ENCODE measurements at places on chromosomes 2 and 18.

DNA sequence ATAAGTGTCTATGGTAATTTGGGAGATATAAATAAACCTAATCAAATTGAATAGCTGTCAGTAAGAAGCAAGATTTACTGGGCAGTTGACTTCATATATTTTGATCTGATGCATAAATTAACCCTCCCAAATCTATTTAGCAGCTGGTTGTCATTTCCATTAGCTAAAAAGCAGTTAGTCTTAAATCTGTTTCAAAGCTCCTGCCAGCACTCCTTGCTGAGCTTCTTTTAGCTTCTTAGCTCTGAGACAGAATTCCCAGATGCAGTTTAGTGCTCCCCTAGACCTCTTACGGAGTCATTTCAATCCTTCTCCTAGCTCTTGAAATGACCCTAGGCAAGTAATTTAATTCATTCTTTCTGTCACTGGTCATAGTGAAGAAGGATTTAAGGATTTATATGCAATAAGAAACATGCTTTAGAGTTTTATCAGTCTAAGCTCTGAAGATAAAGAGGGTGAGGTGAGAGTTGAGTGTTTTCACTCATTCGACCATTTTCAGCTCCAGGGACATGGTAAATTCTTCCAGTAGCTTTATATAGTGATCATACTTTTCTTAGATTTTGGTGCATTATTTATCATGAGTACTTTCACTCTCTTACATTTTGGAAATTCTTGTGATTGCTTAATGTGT is 98.9 kb downstream of the PHLPP1 start:
- no peaks in the 10 kb centered on the region for H3K27me3 ChIP-seq
- H3K4me3 ChIP-seq = no peak overlapping the region
- H3K36me3 ChIP-seq = no peaks in the 10 kb centered on the region
- no peak overlapping the region for H3K27ac ChIP-seq

DNA sequence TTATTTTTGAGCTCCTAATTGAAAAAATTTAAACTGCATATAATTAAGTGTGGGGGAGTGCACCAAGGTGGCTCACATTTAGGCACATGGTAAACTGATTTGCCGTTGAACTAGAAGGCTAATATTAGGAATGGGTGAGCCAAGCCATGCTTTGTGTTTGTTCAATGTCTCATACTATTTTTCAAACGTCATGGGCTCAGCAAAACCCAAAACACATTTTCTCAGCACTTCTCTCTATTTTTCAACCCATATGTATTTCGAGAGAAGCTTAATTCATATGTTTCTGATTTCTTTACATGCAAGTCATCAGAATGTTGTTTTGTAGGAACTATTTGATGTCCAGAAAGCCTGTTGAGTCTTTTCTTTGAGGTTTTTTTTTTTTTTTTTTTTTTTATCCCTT is 291.2 kb downstream of the TCF4 start:
- no peak overlapping the region for H3K27ac ChIP-seq
- no peaks in the 10 kb centered on the region for H3K27me3 ChIP-seq
- no peak overlapping the region for H3K4me3 ChIP-seq
- DNase-seq = no peak
- peaks cover 11% of the 10 kb centered on the region for H3K36me3 ChIP-seq
- peaks cover 33% of the 10 kb centered on the region for H3K4me1 ChIP-seq

DNA sequence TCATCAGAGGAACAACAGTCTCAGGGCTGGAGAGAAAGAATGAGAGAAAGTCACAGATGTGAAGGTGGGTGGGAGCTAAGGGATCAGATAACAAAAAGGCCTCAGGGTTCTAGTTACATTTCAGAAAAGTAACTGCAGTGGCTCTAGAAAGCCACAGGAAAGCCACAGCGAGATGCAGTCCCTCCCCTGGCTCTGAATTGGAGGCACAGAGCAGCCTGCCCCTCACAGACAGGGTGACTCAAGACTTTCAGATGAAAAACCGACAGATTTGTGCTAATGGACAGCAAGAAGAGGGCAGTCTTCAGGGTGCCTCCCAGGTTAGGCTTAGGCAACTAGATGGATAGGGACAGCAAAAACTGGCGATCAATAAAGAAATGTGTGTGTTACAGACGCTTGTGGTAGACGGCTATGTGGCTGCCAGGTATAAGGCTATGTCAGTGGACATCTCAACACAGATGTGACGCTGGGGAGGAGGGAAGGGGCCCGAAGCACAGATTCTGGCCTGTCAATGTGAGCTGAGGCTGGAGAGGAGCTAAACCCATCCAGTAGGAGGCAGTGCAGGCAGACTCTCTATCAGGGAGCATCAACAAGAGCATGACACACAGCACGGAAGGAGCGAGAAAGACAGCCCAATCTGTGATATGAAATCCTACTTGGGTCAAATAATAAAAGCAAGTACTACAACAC is 26.2 kb downstream of the UNC50 start:
- no peak overlapping the region for H3K4me3 ChIP-seq
- H3K27ac ChIP-seq = peak overlapping the region; percentile 53
- no peaks in the 10 kb centered on the region for H3K4me1 ChIP-seq
- no peaks in the 10 kb centered on the region for H3K36me3 ChIP-seq
- no peak for DNase-seq

DNA sequence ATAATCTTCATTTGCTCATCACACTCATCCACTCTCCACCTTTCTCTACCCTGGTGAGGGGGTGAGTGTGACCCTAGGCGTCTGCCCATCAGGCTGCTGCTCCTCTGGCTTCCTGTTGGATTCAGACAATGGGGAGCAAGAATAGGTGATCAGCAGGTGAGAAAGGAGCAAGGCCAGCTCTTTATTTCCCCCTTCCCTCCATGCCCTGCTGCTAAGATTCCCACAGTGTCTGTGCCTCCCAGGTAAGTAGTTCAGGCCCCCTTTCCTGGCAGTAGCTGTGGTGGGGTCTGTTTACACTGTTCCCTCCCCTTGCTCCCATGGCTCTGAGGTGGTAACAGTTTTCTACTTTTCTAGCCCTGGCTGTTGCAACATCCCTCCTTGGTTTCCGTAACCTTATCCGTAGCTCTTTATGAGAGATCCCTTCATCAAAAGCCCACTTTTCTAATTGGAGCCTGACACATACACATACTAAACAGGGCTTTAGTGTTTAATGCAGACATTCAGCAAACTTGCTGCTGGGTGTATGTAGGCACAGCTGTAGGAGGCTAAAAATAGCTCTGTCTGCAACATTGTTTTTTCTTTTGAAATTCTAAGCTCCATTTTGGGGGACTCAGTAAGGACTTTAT is 27.5 kb downstream of the MAP2 start:
- no peak overlapping the region for H3K4me3 ChIP-seq
- DNase-seq = no peak
- no peak overlapping the region for H3K27ac ChIP-seq
- peaks cover 3% of the 10 kb centered on the region for H3K36me3 ChIP-seq
- no peaks in the 10 kb centered on the region for H3K27me3 ChIP-seq

- no peak overlapping the region for H3K27ac ChIP-seq
- H3K36me3 ChIP-seq = no peaks in the 10 kb centered on the region
- no peak overlapping the region for H3K4me3 ChIP-seq
- H3K4me1 ChIP-seq = peaks cover 26% of the 10 kb centered on the region
These were observed 279.6 kb downstream of the SLC4A3 start for GRCh38 chr2:219907011-219907365.

GRCh38 chr18:31720867-31721266 is 36.5 kb upstream of the B4GALT6 start:
- H3K36me3 ChIP-seq = peaks cover 9% of the 10 kb centered on the region
- DNase-seq = no peak
- no peak overlapping the region for H3K27ac ChIP-seq
- no peaks in the 10 kb centered on the region for H3K4me1 ChIP-seq
- no peaks in the 10 kb centered on the region for H3K27me3 ChIP-seq

DNA sequence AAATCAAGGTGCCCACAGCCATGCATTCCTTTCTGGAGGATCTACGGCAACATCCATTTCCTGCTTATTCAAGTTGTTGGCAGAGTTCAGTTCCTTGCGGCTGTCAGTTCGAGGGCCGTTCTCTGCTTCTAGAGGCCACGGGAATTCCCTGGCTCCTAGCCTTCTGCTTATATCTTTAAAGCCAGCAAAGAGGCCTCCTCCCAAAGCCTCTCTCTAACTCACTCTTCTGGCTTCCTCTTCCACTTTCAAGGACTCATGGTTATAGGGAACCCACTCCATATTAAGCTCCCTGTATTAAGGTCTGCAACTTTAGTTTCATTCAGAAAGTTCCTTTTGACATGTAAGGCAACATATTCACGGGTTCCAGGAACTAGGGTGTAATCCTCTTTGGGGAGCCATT is 150.1 kb upstream of the RMP24 start:
- H3K27me3 ChIP-seq = no peaks in the 10 kb centered on the region
- no peaks in the 10 kb centered on the region for H3K36me3 ChIP-seq
- no peaks in the 10 kb centered on the region for H3K4me1 ChIP-seq
- H3K27ac ChIP-seq = no peak overlapping the region
- H3K4me3 ChIP-seq = no peak overlapping the region

GRCh38 chr2:187567126-187567525 is 12.9 kb upstream of the TFPI start:
- no peak overlapping the region for H3K4me3 ChIP-seq
- H3K27ac ChIP-seq = no peak overlapping the region
- DNase-seq = no peak
- peaks cover 18% of the 10 kb centered on the region for H3K27me3 ChIP-seq
- no peaks in the 10 kb centered on the region for H3K4me1 ChIP-seq

GRCh38 chr18:75314117-75314516 is 103.5 kb downstream of the TSHZ1 start:
- H3K4me1 ChIP-seq = no peaks in the 10 kb centered on the region
- no peak overlapping the region for H3K27ac ChIP-seq
- DNase-seq = no peak
- H3K36me3 ChIP-seq = no peaks in the 10 kb centered on the region
- peaks cover 3% of the 10 kb centered on the region for H3K27me3 ChIP-seq

GRCh38 chr2:18336975-18337374 is 223.5 kb downstream of the RDH14 start:
- no peak overlapping the region for H3K4me3 ChIP-seq
- H3K27ac ChIP-seq = no peak overlapping the region
- H3K27me3 ChIP-seq = no peaks in the 10 kb centered on the region
- no peaks in the 10 kb centered on the region for H3K4me1 ChIP-seq

- H3K4me3 ChIP-seq = no peak overlapping the region
- H3K4me1 ChIP-seq = no peaks in the 10 kb centered on the region
- H3K36me3 ChIP-seq = no peaks in the 10 kb centered on the region
- DNase-seq = no peak
- H3K27ac ChIP-seq = no peak overlapping the region
These were observed 42.9 kb downstream of the ARHGEF33 start for GRCh38 chr2:38932586-38932985.

- no peak for DNase-seq
- H3K27me3 ChIP-seq = no peaks in the 10 kb centered on the region
- H3K36me3 ChIP-seq = no peaks in the 10 kb centered on the region
These were observed 67.8 kb downstream of the EMX1 start for GRCh38 chr2:72985136-72985535.

DNA sequence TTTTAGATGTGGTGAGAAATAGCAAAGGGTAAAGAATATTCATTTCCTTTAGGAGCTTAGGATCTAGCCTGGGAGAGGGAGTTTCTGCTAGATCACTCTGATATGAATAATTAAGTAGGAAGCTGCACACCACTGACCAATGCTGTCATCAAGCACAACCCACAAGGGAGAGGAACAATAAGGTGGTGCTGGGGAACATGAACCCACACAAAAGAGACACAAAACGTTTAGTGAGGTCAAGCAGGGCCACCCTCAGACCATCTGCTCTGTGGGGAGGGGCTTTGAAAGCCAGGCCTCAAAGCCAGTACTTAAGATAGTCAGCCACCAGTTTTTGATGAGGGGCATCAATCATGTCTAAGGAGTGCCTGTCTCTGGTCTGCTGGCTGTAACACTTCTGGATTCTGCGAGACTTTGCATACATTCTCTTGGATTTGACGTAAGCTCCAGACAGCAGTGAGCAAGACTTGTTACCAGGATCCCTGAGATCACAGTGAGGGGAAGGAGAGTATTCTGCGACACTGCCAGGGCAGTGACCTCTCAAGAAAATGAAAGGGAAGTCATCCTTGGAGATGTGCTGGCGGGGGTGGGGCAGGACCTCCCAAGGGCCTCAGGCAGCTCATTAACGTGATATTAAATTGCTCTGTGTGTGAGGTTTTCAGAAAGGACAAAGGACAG is 127.0 kb downstream of the CCBE1 start:
- H3K4me1 ChIP-seq = peaks cover 23% of the 10 kb centered on the region
- no peaks in the 10 kb centered on the region for H3K36me3 ChIP-seq
- peak; percentile 12 for DNase-seq
- peak overlapping the region; percentile 1 for H3K4me3 ChIP-seq
- H3K27ac ChIP-seq = peak overlapping the region; percentile 2
- peaks cover 87% of the 10 kb centered on the region for H3K27me3 ChIP-seq

GRCh38 chr2:53829273-53829979 is 30.3 kb downstream of the GPR75 start:
- H3K4me1 ChIP-seq = peaks cover 24% of the 10 kb centered on the region
- H3K4me3 ChIP-seq = no peak overlapping the region
- no peaks in the 10 kb centered on the region for H3K27me3 ChIP-seq

DNA sequence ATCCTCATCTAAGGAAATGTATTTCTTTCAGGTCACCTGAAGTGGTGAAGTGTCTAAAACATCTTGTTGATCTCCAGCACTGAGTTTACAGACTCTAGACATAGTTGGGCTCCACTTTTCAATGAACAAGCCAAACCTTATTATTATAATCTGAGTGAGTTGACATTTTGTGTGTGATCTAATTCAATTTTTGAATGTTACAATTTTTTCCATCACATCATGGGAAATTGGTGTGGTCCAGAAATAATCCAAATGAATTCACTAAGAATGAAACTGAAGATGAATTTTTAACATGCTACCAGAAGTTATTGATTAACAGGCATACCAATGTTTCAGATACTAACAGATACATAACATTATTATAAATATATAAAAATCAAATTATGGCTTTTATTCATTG is 75.6 kb upstream of the EFEMP1 start:
- H3K27ac ChIP-seq = no peak overlapping the region
- no peaks in the 10 kb centered on the region for H3K36me3 ChIP-seq
- H3K4me3 ChIP-seq = no peak overlapping the region
- peaks cover 26% of the 10 kb centered on the region for H3K27me3 ChIP-seq
- no peaks in the 10 kb centered on the region for H3K4me1 ChIP-seq

DNA sequence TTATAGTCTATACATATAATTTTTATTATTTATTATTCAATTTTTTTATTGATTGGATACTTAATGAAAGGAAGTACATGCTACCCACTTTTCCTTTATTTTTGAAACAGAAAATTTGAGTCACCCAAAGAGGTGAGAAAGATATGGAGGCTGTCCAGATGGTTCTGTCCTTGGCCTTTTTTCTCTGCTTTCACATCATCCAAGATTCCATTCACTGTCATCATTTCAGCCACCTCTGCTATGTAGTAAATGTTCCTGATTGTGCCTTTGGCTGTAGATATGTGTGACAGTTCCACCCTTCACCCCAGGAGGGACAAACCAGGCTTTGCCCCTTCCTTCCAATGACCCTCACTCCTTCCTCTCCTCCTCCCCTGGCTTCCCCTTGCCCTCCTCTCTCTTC is 675.7 kb upstream of the ID2 start:
- no peaks in the 10 kb centered on the region for H3K27me3 ChIP-seq
- DNase-seq = no peak
- no peak overlapping the region for H3K27ac ChIP-seq
- H3K36me3 ChIP-seq = peaks cover 2% of the 10 kb centered on the region
- no peak overlapping the region for H3K4me3 ChIP-seq

DNA sequence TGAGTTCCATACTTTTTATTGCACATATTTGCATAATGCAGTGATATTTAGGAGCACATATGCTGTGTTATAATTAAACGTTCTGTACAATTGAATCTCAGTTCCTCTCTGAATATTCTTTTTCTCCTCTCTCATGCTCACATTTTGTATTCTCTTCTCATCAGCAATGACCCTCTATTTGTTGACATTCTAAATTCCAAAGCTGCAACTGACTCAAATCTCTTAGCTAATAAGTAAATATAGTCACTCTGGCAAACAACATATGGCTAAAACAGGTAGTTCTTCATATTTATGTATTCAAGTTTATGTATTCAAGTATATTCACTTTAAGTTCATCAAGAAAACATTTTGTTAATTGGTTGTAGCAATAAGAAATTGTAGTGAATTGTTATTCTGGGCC is 907.4 kb upstream of the VRK2 start:
- no peak overlapping the region for H3K27ac ChIP-seq
- H3K4me3 ChIP-seq = no peak overlapping the region
- H3K4me1 ChIP-seq = no peaks in the 10 kb centered on the region
- DNase-seq = no peak

Data from neural crest cell (in vitro differentiated cells).